ENCODE measurements at places on chromosomes 11 and 22.

DNA sequence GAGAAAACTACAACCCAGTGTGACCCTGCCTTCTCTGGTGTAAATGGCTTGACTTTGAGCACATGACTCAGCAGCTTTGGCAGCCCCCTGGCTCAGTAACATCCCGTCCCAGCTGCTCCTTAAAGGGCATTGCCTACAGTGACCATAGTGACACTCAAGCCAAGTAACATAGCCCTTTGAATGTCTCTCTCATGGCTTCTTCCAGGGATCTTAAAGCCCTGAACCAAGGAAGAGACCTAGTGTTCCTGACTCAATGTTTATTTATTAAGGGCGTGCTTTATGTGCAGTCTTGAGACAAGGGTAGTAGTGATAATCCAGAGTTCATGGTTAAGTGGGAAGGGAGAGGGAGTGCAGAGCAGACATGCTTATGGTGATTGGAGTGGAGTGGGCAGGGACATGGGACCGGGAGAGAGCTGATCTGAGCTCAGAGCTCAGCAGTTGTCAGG, 125.7 kb downstream of the PARVA start:
- DNase-seq: no peak

DNA sequence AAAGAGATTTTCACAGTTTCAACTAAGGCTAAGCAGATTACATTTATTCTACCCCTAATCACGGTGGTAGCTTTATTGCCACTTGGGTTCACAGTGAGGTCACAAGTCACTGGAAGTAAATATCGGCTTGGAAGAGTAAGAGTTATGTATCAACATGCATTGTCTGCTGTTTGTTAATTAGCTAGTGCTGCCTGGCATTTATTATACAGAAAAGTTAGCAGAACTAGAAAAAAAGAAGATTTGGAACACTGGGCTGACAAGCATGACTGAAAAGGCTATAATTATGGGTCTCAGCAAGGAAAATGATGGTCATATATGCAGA, 13.7 kb upstream of the RAB38 start:
- no peak for DNase-seq

DNA sequence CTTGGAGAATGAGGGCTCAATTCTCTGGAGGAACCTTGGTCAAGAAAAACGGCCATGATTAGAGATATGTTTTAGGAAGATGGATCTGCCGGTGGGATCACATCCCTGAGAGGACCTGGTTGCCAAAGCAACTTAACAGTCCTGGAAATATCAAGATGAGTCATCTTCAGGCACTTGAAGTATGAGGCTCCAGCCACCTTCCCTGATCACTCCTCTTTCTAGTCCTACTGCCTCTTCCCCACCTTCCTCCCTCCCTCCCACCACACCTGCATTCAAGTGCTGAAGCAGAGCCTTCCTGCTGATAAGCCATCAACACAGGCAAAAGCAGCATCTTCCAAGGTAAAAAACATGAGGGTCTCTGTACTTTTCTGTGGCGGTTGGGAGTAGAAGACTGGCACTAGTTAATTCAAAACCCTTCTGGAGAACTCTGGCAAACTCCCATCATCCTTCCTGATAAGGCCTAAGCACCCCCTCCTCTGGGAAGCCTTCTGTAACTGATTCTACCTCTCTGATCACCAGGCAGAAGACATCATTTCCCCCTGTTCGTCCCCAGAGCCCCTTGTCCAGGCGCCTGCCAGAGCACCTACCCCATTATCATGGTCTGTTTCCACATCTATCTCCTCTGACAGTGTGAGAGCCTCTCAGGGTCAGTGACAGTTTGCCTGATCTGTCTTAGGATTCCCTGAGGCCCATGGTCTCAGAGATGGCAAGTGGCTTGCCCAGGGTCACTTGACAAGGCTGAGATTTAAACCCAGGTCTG, 79.8 kb downstream of the CLPB start:
- DNase-seq: no peak

DNA sequence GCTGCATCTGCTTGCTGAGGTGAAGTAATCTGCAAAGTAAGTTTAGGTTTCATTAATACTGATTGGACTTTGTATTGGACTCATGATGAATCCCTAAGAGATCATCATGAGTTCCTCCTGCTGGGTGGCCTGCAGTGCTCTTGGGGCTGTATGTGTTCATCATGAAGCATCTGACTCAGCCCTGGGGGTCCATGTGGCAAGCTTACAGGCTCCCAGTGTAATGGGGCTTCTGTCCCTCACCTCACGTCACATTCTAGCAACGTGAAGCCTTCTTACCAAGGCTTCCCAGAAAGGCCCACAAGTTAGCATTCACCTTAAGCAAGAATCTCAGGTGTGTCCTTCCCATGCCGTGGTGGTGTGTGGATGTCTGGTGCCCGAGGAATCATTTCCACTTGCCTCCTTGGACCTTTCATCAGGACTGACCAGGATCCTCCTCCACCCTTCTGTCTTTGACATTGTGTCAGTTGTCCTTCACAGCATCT, 23.7 kb downstream of the CRKL start:
- no peak for DNase-seq

GRCh38 chr11:43802509-43802908, 78.1 kb upstream of the ALKBH3 start:
- DNase-seq: no peak
